ENCODE measurements at places on chromosomes 7 and 10.

DNA sequence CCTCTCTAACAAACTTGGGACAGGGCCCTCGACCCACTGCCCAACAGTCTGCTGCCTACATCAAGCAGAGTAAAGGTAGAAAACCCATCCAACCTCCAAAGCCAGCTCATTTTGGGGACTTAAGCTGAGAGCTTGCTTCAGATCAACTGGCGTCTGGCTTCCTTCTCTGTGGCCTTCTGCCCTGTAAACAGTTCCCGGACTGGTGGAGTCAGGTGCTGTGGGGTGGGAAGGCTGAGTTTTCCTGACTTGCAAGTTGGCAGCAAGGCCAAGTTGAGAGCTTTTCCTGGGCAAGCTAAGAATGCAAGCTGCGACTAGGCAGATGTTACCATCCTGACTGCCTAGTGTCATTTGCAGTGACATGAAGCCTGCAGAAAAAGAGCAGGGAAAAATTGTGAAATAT, 3.7 kb downstream of the GALNT17 start:
- no peak for DNase-seq

GRCh38 chr7:21828841-21829240, 116.9 kb downstream of the CDCA7L start:
- DNase-seq, result no peak

- DNase-seq, result peak; percentile 28
Measured at GRCh38 chr7:41834805-41835694, 132.2 kb upstream of the INHBA start.

DNA sequence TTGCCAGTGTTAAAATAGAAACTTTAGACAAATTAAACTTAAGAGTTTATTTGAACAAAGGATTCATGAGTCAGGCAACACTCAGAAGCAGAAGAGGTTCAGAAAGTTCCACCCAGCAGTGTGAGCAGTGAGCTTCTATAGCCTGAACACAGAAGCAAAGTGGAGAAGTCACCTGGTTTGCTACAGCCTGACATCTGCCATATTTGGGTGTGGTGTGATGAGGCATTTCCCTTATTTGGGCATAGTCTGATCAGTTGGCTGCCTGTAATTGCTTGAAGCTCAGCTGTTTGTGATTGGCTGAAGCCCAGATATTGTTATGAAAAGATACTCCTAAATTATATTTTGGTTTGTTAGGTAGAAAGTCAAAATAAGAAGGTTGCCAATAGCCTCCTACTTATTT, 39.1 kb downstream of the VWC2 start:
- DNase-seq, result no peak

GRCh38 chr10:105121743-105122142, 480.7 kb downstream of the SORCS3 start:
- no peak for DNase-seq

DNA sequence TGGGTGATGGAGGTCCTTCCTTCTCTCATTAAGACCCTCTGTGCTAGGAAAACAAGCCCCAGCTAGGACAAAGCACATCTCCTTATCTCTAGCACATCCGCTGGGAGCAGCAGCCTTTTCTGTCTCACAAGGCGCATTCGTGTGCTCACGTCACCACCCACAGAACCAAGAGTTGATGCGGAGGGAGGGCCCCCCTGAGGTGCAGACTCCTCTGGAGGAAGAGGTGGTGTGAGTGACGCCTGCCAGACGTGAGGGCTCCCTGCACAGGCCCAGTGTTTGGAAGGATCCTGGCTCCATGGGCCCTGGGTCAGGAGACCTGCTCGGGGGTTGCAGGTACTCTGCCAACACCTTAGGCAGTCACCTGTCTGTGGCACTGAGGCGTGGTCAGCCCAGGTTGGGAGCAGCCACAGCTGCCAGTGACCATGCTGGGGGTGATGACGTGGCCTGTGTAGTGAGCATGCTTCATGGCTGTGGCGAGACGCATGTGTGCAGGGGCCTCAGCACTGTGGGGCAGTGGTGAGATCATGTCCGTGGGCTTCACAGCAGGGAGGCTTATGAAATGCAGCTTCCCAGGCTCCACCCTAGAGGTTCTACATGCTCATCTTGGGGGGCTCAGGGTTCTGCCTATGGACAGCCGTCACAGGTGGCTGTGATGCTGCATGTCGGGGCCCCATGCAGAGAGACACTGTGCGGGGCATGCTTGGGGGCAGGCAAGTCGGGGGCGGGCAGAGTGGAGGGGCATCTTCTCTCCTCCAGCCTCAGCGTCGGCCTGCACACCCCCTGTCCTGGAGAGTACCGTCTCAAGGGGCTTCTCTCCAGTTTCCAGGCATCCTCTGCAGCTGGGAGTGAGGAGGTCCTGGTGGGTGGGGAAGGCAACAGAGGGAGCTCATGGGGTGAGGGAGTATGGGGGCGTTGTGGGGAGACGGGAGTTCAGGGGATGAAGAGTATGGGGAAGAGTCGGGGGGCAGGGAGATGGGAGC, 56.2 kb upstream of the DPYSL4 start:
- no peak for DNase-seq

GRCh38 chr7:24141874-24142509, 142.0 kb upstream of the NPY start:
- no peak for DNase-seq

DNA sequence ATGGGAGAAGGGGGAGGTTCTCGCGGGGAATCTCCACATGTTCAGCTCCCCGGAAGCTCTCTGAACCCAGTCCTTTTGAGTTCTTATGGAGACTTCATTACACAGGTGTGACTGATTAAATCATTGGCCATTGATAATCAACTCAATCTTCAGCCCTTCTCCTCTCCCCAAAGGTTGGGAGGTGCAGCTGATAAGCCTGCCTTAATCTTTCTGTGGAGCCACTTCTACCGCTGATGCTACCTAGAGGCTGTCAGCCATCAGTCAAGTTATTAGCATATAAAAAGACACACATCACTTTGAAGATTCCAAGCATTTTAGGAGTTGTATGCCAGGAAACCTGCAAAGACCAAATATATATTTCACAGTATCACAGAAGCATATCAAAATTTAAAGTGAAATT, 91.7 kb downstream of the MARCHF5 start:
- no peak for DNase-seq

DNA sequence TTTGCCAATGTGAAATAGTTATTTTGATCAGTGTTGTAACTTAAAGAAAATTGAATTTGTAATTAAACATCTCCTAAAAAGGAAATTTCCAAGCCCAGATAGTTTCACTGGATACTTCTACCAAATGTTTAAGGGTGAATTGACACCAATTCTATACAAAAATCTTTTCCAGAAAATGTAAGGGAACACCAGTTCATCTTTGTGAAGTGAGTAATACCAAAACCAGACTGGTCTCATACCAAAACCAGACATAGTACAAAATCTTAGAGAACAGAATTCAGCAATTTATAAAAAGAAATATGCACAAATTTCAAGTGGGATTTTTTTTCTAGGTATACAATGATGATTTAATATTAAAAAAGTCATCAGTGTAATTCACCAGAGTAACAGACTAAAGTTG, 86.0 kb upstream of the ZNF32 start:
- DNase-seq, result peak; percentile 23

- peak; percentile 85 for DNase-seq
Measured at GRCh38 chr10:110501142-110501937, 3.6 kb downstream of the DUSP5 start.

DNA sequence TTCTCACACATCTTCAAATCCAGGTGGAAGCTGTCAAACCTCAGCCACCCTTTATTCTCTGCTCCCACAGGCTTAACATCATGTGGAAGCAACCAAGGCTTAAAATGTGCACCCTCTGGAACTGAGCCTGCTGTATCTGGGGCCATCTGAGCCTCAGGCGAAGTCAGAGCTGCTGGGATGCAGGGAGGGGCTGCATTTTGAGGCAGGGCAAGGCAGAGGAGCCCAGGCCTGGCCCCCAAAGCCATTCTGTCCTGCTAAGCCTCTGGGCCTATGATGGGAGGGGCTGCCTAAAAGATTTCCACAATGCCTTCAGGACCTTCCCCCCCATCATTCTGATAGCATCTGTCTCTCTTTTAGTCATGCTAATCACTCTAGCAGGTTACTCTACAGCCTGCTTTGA, 51.7 kb upstream of the COBL start:
- DNase-seq, result no peak

DNA sequence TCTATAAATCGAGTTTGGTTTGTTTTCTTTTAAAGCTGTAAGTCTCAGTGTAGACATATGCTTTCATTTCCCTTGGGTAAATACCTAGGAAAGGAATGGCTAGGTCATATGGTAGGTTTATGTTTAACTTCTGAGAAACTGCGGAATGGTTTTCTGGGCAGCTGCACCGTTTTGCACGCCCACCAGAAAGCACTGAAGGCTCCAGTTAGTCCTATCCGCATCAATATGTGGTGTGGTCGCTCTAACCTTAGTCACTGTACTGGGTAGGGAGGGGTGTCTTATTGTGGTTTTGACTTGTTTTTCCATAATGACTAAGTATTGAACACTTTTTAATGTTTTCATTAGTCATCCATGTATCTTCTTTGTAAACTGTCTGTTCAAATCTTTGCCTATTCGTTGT, 279.5 kb upstream of the AKR1E2 start:
- DNase-seq, result no peak

DNA sequence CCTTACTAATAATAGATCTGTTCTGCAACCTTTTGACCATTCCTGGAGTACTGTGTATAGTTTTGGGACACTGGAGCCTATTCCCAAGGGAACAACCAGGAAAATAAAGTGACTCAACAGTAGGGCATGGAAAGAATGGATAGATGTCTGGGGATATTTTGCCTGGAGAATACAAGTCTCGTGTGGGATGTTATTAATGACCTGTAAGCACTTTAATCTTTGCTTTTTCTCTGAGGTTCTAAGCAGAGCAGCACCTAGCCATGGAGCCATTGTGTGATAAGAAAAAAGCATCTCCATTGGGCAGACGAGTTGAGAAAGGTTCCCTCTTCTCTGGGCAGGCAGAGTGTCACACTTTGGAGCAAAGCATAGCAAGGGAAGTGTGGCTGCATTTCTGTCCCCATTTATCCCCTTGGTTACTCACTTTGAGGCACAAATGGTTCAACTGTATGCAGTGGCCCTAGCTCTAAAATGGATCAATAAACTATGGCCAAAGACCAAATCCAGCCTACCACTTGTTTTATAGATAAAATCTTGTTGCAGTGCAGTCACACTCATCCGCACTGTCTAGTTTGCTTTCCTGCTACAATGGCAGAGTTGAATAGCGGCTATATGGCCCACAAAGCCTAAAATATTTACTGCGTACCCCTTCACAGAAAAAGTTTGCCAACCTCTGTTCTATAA, 21.0 kb upstream of the CCDC71L start:
- peak; percentile 18 for DNase-seq

GRCh38 chr10:14476641-14477407, 146.1 kb upstream of the FRMD4A start:
- no peak for DNase-seq

DNA sequence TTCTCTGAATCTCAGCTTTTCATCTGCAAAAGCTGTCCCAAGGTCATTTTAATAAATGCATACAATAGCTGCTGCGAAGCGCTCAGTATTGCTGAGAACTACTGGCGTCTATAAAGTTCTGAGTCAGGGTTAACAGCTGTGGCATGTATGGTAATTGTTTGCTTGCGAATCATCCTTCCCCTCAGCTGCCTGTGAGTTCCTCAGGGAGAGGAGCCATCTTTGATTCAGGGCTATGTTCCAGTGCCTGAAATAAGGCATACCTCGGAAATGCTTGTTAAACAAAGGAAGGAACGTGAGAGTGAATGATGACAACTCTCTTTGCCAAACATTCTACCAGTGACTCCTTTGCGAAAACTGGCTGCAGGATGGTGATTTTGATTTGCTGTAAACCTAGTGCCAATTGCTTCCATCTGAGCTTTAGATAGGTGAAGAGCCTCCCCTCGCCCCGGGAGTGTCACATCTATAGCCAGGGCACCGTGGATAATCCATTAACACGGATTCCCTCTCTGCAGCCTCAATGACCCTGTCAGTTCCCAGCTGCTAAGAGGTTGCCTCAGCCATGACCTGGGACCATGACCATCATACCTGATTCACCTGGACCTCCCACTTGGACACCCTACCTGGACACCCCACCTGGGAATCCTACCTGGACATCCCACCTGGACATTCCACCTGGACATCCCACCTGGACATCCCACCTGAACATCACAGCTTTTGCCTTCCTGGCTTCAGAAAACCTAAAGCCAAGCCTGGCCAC, 39.6 kb downstream of the GPRIN2 start:
- peak; percentile 95 for DNase-seq

DNA sequence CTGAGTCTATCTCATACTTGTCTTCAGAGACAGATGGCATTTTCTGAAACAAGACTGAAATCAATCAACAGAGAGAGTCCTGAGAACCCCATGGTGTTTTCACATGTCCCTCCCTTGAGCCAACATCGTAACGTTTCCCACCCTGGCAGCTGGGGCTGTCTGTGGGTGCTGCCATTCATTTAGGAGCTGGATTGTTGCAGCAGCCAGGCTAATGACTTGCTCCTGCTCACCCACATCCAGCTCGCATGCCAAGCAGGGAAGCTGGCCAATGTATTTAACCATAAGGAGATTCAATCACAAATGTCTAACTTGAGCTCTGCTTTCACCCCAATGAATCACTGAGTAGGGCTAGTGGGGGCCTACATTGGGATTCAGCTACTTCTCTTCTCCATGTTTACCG, 146.1 kb downstream of the ADRA2A start:
- DNase-seq, result no peak

DNA sequence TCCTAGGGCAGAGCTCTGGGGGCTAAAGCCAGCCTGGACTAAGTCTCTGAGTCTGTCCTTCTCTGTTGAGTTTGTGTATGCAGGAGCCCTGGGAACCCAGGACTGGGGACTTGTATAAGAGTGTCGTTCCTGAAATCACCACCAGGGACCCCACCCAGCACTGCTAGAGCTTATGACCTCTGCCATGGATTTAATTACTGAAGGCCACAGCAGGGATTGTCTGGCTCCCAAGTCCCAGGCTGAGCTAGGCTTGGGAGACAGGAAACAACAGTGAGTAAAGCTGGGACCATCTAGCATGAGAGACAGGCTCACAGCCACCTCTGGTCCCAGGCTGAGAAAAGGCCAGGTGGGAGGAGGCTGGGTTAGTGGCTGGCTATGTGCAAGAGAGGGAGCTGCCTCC, 1.4 kb upstream of the TSPAN15 start:
- DNase-seq, result no peak

GRCh38 chr10:3622845-3623621, 162.0 kb downstream of the KLF6 start:
- peak; percentile 11 for DNase-seq

DNA sequence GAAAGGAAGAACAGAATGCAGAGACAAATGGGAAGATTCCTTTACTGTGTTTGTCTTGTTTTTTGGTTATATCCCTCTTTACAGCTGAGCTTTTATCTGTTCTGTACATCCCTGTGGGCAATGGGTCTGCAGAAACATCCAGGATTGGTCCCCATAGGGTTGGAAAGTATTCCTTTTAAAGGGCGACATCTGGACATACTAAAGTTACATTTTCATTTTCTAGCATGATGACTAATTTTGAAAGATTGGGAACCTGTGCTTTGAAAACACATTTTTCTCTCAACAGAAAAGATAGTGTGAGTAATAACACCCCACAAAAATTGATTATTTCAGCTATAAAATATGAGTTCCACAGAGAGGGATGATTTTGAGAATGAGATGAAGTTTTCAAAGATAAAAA, 435.8 kb downstream of the GPAM start:
- DNase-seq, result no peak

Measured in AG08396 (cell line).